Lower lobe of right lung (tissue), 2 donors: ENCODE measurements at places on chromosomes 6 and 20. TPM values are rescaled to one million over a fixed set of nuclear protein-coding genes. Genes with fewer than 3 reads are reported as not detected.

DNA sequence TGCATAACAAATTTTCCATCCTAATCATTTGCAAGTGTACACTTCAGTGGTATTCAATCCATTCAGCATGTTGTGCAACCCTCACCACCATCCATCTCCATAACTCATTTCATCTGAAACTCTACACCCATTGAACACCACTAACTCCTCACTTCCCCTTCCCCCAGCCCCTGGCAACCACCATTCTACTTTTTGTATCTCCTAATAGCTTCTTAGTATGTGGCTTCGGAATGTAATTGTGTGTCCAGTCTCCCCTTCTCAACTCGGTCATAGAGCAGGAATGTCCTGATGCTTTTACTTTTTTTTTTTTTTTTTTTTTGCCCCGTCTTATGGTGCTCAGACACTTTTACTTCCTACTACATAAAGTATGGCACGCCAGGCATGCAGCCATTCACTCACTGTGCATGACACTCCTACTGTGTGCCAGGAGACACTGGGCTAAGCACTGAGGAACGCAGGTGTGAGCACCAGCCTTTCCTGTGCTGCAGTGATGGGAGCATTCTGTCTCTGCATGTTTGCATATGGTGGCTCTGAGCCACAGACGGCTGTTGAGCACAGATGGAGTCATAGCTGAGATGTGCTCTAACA lies 15.3 kb downstream of the HCK start:
- no peak overlapping the region for H3K4me3 ChIP-seq
- no peaks in the 10 kb centered on the region for H3K36me3 ChIP-seq
- no peaks in the 10 kb centered on the region for H3K27me3 ChIP-seq
- no peak for DNase-seq
- peaks cover 12% of the 10 kb centered on the region for H3K4me1 ChIP-seq
- H3K27ac ChIP-seq = no peak overlapping the region

GRCh38 chr20:44650771-44651433 lies 597 bp downstream of the ADA start:
- H3K27ac ChIP-seq = peak overlapping the region; percentile 83
- DNase-seq = no peak
- peak overlapping the region; percentile 88 for H3K4me3 ChIP-seq
- no peaks in the 10 kb centered on the region for H3K27me3 ChIP-seq

DNA sequence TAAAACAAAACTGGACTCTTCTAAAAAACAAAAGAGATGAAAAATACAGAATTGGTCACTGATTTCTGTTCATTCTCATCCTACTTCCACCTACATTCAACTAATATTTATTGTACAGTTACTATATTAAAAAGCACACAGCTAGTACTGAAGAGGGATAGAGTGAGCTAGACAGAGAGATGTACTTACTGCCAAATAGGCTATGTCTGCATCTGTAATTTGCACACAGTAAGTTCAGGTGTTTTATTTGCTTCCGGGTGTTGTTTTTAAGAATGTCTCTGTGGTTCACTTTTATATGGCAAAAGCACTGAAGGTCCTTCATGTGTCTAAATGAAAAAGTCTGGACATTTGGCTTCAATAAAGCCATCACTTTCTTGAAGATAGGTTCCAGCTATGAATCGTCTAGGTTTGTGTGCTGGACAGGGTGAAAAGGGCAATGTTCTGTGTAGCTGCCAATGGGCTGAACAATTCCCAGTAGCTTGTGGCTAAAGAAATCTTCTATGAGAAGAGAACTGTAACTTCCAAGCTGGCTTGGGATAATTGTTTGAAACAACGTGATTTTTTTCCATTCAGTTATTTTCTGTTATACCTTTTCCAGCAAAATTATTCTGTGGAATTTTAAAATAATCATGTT lies 47.3 kb downstream of the EPB41L2 start:
- peaks cover 28% of the 10 kb centered on the region for H3K4me1 ChIP-seq
- no peak overlapping the region for H3K4me3 ChIP-seq
- H3K27me3 ChIP-seq = no peaks in the 10 kb centered on the region
- no peaks in the 10 kb centered on the region for H3K36me3 ChIP-seq
- no peak for DNase-seq

- H3K27me3 ChIP-seq = no peaks in the 10 kb centered on the region
- no peaks in the 10 kb centered on the region for H3K4me1 ChIP-seq
- DNase-seq = no peak
- no peak overlapping the region for H3K4me3 ChIP-seq
These were observed 538.1 kb upstream of the MAN1A1 start for GRCh38 chr6:119887666-119888065.

DNA sequence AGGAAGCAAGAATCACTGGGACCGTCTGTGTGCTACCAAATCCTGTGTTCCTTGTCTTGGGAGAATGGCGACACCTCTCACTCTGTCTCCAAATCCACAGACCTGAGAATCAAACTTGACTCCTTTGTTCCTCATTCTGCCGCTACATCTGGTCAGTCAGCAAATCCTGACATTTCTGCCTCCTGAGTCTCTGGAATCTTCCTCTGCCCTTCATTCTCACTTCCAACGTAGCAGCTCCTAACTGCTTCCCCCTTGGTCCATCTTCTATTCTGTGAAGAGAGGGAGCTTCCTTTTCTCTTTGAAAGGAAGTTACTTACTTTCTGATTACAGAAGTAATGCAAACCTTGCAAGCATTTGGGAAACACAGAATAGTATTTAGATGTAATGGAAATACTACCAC lies 37.7 kb downstream of the SYTL3 start:
- H3K4me1 ChIP-seq = peaks cover 36% of the 10 kb centered on the region
- no peak overlapping the region for H3K4me3 ChIP-seq
- H3K27me3 ChIP-seq = no peaks in the 10 kb centered on the region
- no peaks in the 10 kb centered on the region for H3K36me3 ChIP-seq
- DNase-seq = no peak
- peak overlapping the region; percentile 80 for H3K27ac ChIP-seq

The PRICKLE4 gene
- total RNA-seq = 12.1 TPM

DNA sequence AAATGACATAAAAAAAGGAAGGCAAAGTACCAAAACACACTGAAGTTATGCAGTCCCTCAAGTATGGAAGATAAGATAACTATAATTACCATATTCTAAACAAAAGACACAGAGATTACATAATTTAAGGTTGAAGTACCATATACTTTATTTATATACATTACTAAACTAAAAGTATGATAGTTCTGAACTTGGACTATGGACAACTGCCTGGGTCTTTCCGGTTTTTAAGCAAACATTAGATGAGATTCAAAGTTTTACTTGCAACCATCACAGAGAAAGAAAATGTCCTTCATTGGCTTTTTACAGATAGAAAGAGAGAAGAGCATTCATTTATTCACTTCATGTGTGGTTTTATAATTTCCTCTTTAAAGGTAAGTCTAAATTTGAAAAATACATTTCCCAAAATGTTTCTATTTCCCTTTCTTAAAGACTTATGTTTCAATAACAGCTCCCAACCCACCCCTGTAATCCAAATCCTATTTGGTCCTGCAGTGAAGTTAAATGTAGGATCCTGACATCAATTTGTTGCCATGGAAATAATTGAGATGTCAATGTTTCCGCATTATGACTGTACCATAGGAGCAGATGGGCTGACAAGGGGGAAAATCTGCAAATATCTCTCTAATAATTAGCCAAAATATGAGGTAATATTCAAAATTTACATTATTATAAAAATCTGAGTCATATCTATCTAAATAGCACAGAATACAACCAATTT lies 63.7 kb downstream of the PTPRK start:
- DNase-seq = no peak
- H3K4me3 ChIP-seq = no peak overlapping the region
- no peaks in the 10 kb centered on the region for H3K27me3 ChIP-seq
- H3K27ac ChIP-seq = no peak overlapping the region

GRCh38 chr6:12501990-12502389 lies 211.8 kb downstream of the EDN1 start:
- no peaks in the 10 kb centered on the region for H3K4me1 ChIP-seq
- no peak for DNase-seq
- H3K27ac ChIP-seq = no peak overlapping the region
- H3K36me3 ChIP-seq = no peaks in the 10 kb centered on the region
- H3K4me3 ChIP-seq = no peak overlapping the region
- no peaks in the 10 kb centered on the region for H3K27me3 ChIP-seq

DNA sequence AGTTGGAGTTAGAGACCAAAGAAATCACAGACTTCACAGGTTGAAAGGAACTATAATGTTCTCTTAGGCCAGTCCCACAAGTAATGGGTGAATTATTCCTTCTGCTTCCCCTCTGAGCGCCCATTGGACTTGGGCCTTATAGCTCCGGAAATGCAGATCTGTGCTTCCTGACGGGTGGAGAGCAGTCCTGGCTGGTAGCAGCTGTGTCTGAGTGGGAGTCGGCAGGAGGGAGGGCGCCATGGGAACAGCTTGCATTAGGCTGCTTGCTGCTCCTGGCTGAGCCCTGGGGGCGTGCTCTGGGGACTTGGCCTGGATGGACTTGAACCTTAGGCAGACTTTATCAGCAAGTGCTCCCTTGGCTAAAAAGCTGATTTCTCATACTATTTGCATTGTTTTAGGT lies 18.4 kb upstream of the NUP153 start:
- no peaks in the 10 kb centered on the region for H3K36me3 ChIP-seq
- no peak for DNase-seq
- H3K4me3 ChIP-seq = no peak overlapping the region
- no peak overlapping the region for H3K27ac ChIP-seq
- H3K4me1 ChIP-seq = peaks cover 6% of the 10 kb centered on the region
- H3K27me3 ChIP-seq = no peaks in the 10 kb centered on the region

GRCh38 chr6:156164701-156165452 lies 612.3 kb upstream of the ARID1B start:
- no peak overlapping the region for H3K27ac ChIP-seq
- H3K27me3 ChIP-seq = no peaks in the 10 kb centered on the region
- no peaks in the 10 kb centered on the region for H3K36me3 ChIP-seq
- DNase-seq = no peak
- H3K4me3 ChIP-seq = no peak overlapping the region
- H3K4me1 ChIP-seq = peaks cover 7% of the 10 kb centered on the region

The ASCC3 gene
- 34.8 TPM for total RNA-seq

GRCh38 chr6:168735268-168735949 lies 294.4 kb downstream of the SMOC2 start:
- H3K4me1 ChIP-seq = no peaks in the 10 kb centered on the region
- H3K27ac ChIP-seq = no peak overlapping the region
- H3K27me3 ChIP-seq = peaks cover 5% of the 10 kb centered on the region
- no peak overlapping the region for H3K4me3 ChIP-seq

GRCh38 chr20:62782893-62783278 lies 13.4 kb upstream of the MRGBP start:
- no peaks in the 10 kb centered on the region for H3K36me3 ChIP-seq
- no peak overlapping the region for H3K27ac ChIP-seq
- no peak overlapping the region for H3K4me3 ChIP-seq
- DNase-seq = no peak
- peaks cover 14% of the 10 kb centered on the region for H3K27me3 ChIP-seq

DNA sequence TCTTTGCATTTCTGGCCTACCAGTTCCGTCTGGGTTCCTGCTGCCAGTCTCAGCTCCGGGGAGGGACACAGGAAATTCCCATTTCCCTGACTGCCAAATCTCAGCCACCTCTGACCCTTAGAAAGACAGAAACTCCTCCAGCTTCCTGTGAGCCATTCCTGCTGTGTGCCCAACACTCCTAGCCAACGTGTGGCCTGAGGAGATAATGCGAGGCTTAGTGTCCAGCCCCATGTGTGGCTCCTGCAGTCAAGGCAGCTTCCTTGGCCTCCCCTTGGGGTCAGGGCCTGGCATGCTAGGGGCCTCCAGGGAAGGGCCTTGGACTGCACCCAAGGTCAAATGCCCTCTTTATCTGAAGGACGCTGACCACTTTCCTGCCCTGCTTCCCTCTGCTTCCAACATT lies 45.1 kb downstream of the MAFB start:
- H3K36me3 ChIP-seq = no peaks in the 10 kb centered on the region
- peaks cover 16% of the 10 kb centered on the region for H3K4me1 ChIP-seq
- no peaks in the 10 kb centered on the region for H3K27me3 ChIP-seq

GRCh38 chr20:55353206-55353605 lies 652.1 kb downstream of the CBLN4 start:
- H3K36me3 ChIP-seq = no peaks in the 10 kb centered on the region
- H3K27ac ChIP-seq = no peak overlapping the region
- H3K27me3 ChIP-seq = no peaks in the 10 kb centered on the region
- H3K4me3 ChIP-seq = no peak overlapping the region
- DNase-seq = no peak

- H3K27me3 ChIP-seq = no peaks in the 10 kb centered on the region
- H3K4me1 ChIP-seq = peaks cover 30% of the 10 kb centered on the region
- DNase-seq = no peak
- H3K36me3 ChIP-seq = peaks cover 65% of the 10 kb centered on the region
- no peak overlapping the region for H3K27ac ChIP-seq
These were observed 5.8 kb downstream of the BTN3A3 start for GRCh38 chr6:26445934-26446667.

DNA sequence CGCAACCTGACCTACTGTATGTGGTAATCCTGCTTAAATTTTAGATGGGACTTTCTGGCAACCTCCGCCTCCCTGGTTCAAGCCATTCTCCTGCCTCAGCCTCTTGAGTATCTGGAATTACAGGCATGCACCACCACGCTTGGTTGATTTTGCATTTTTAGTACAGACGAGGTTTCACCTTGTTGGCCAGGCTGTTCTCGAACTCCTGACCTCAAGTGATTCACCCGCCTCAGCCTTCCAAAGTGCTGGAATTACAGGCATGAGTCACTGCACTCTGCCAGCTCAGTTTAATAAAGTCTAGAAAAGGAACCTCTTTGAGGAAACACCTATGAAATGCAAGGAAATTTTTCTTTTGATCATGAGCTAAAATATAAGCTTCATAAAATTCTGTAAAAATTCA lies 9.0 kb upstream of the PLCB4 start:
- no peaks in the 10 kb centered on the region for H3K4me1 ChIP-seq
- no peak overlapping the region for H3K27ac ChIP-seq
- no peaks in the 10 kb centered on the region for H3K36me3 ChIP-seq
- no peak for DNase-seq

DNA sequence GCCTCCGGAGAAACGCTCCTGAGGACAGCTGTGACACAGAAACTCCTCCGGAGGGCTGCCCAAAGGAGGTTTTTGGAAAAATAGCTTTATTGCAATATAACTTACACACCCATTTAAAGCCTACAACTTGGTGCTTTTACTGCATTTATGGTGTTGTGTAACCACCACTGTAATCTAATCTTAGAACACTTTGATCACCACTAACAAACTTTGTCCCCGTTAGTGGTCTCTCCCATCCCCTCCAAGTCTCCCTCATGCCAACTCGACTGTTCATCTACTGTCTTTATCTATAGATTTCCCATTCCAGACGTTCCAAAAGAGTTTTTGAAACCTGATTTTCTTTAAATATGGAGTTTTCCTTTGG lies 62.8 kb downstream of the SYNJ2 start:
- no peaks in the 10 kb centered on the region for H3K36me3 ChIP-seq
- DNase-seq = no peak
- no peaks in the 10 kb centered on the region for H3K27me3 ChIP-seq
- peaks cover 24% of the 10 kb centered on the region for H3K4me1 ChIP-seq

The ADGRF5 gene
- 238 TPM for total RNA-seq
